CD4-positive, alpha-beta T cell treated with Interleukin-17A for 1 hour (primary cell): ENCODE measurements at places on chromosomes 6 and 20.
A peak's percentile ranks its signal among the peaks of the same experiment; 100 is the strongest.

DNA sequence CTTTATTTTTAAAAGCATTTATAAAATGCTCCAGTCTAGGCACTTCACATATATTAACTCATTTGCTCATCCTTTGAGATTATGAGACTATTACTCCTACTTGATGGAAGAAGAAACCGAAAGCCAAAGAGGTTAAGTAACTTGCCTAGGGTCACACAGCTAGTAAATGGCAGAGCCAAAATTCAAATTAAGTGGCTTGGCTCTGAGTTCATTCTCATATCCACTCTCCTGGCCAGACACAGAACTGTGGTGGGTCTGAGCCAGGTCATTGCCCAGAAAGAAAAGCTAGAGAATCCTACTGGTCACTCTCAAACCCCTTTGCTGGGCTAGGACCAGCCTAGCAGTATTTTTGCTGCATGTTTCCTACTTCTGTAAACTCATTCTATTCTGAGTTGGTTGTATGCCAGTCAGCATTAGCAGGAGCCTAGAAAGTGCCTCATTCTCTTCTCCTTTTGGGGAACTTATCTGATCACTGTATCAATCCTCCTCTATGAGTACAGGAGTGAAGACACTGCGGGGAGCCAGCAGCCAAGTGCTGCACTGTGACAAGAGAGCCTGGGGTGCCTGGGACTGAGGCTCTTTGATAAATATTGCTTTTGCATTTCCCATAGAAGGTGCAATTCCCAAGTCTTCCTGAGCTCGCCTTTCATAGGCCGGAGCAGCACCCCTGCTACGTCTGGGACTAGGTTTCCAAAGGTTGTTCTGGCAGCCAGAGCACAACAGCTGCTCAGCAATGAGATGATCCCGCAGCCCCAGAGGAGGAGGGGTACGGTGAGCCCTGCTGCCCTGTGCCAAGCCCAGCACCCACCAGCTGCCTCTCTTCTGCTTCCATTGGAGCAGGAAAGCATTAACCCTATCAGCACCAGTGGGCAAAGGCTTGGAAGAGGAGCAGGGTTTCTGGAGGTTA, 728.3 kb downstream of the MAFB start:
- DNase-seq: no peak

DNA sequence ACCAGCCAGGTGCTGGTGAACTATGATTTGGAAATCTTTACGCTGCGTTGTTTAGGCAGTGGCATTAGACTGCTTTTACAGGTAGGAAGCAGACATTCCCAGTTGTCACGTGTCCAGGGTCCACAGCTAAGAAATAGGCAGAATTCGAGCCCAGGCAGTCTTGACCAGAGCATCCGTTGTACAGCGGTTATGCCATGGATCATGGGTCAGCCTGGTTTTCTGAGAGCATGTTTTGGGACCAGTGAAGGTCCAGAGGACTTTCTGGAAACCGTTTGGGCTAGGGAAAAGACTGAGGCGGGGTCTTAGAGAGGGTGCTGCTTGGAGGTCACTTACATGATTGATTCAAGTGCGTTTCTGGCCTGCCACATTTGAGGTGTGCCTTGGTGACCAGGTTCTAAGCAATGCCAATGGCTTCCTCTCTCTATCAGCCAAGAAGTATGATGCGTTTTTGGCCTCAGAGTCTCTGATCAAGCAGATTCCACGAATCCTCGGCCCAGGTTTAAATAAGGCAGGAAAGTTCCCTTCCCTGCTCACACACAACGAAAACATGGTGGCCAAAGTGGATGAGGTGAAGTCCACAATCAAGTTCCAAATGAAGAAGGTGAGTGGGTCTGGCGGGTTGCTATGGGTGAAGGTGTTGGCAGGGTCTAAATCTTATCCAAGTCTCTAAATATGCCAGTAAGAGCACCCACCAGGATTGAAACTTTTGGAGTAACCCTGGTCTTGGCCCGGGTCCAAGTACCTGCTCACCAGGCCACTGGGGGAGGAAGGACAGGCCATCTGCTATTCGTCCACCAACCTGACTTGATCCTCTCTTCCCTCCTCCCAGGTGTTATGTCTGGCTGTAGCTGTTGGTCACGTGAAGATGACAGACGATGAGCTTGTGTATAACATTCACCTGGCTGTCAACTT, 1.8 kb downstream of the RPL10A start:
- peak; percentile 41 for DNase-seq

- no peak for DNase-seq
These were observed 372.6 kb downstream of the UTRN start for GRCh38 chr6:144657691-144658090.

DNA sequence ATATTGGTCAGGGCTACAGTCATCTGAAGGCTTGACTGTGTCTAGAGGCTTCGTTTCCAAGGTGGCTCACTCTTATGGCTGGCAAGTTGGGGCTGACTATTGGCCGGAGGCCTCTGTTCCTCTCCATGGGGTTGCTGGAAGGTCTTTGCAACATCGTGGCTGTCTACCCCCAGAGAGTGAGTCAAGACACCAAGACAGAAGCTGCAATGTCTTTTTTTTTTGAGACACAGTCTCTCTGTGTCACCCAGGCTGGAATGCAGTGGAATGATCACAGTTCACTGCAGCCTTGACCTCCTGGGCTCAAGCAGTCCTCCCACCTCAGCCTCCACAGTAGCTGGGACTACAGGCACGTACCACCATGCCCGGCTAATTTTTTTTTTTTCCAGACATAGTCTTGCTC, 29.4 kb upstream of the KIF3B start:
- no peak for DNase-seq

DNA sequence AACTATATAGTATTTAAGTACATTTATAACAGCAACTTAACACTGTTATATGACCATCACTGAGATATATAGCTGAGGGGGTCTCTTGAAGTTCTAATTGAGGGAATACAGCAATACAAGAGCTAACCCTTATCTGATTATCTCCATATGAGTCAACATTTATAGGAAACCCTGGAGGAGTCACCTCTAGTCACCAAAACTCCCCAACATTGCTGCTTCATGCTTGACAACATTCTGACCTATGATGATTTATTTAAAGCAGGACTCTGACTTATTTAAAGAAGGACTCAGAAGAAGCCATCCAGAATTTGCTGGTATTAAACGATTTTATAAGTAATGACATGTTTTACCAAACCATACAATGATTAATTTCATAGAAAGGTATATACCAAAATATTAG, 182.6 kb upstream of the NOX3 start:
- DNase-seq: no peak

DNA sequence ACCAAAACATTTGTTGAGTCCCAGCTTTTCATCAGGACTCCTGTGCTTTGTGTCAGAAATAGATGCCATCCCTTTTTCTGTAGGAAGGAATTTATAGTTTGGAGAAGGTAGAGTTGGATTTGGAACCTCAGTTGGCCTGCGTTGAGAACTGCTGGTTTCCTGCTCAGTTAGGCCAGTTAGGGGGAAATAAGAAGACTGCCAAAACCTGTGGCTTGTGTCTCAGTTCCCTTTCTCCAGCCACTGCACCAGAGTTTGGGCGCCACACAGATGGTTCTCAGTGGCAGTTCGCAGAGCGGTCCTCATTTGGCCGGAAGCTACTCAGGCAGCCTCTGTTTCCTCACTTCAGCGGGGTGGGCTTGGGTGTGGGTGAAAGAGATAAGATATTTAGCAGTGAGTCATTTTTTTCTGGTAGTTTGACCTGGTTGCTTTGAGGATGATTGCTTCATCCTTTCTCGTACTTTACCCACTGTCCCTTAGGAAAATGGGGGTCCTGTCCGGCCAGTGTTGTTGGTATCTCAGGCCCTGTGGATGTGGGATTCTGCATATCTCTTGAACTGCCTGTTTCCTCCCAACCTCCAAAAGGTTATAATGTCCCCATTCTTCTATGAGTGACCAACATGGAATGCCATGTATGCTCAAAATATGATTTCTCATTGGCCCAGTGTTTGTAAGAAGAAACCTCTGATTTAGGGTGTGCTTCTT, 53.7 kb downstream of the JARID2 start:
- peak; percentile 52 for DNase-seq

GRCh38 chr6:40946738-40947301, 92.2 kb downstream of the UNC5CL start:
- no peak for DNase-seq

DNA sequence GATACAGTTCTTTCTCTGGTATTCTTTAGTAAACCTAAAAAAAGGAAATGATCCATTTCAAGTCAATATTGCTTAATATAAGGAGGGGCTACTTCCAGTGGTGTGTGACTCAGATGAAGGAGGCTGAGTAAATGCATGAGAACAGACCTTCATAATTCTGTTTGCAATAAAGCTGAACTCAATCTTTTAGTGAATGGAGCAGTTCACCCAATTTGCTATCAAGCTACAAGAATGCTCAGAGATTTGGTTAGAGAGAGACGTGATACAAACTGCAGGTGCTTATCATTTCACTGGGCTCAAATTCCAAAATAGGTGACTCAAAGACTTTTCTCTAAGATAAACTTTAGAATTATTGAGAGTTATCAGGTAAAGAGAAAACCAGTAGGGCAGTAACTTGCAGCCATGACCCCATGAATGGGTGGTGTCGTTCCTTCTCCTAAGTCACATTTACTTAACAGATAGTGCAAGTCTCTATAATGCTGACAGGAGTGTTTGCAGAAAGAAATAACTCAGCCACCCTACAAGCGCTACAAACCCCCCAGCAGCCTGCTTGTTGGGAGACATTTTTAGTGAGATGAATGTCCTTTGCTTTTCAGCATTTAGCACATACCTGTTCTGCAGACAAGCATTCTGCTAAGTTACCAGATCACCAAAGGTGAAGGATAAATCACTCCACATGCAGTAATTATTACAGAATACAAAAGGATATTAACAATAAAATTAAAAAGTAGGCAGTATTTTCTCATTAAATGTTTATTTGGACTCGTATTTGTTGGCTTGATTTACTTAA, 16.4 kb upstream of the BLOC1S5 start:
- no peak for DNase-seq

- no peak for DNase-seq
These were observed 68.7 kb downstream of the LY86 start for GRCh38 chr6:6657085-6657819.

DNA sequence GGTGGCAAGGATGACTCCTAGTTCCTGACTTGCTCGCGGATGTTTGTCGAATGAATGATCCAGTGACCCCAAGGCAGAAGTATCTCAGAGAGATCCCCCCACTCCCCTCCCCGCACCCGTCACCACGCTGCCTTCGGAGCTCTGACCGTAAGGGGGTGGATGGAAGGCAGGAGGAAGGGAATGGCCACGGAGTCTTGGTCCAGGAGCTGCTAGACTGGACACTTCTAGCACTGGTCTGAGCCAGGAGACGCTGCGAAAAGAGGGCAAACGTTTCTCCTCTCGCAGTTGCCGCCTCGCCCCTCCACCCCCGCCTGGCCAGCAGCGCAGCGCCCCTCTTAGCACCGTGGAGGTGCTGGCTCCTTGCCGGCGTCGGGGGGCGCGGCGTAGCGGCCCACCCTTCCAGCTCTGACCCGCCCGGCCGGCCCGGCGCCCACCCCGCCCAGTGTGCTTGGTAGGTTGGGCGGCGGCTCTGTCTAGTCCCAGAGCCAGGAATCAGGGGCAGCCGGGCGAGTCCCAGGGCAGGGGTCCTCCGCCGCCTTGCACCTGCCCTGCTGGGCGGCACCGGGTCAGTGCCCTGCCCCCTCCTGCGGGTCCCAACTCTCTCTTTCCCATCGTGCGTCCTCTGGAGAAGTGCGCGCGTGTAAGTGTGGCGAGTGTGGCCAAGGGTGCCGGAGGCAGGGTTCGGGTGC, 2.4 kb upstream of the DBNDD2 start:
- no peak for DNase-seq

DNA sequence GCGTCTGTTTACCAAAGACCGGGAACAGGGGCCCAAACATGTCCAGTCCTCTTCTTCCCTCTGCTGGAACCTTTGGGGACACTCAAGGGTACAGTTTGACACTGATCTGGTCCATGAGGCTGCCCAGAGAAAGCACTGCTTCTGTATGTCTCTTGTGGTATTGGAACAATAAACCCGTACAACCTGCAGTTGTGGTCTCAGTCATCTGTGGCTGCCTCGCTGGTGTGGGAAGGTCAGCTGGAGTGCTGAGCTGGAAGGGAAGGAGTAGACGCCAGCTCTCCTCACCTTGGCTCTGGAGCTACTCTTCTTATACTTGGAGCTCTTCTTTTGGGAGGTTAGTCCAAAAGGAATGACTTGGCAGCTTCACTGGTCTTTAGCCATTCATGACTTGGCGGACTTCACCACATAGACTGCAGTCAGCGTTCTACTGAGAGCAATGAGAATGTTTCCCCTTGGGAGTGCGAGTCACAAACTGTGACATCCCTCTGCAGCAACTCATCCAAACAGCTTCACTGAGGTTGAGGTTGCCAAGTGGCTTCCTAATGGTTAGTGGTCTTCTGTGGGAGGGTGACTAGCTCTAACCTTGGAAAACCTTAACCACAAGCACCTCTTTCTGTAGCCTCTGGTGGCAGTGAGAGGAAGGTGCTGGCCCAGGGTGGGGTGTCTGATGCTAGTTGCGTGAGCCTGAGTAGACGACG, 81.2 kb downstream of the ASXL1 start:
- no peak for DNase-seq

DNA sequence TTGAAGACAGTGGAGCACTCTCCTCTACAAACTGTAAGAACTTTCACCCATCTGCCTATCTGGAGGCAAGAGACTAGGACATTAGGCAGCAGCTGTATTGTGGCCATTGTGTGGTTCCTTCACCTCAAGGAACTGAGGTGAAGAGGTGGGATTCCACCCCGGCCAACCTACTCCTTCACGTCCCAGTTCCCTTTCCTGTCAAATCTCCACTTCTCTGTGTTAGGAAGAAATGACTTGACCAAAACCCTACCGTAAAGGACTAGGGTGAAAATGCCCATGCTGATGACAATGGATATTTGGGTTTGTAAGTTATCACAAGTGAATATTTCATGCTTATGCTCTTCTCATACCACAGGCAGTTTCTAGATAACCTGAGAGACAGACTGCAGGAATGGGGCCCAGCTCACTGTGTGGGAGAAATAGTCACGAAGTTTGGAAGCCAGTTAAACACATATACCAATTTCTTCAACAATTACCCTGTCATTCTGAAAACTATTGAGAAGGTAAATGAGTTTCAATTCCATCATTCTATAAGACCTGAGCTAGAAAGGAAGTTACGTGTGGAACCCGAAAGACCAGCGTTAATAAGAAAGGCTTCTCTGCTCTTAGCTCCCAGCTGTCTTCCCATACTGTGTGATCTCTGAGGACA, 86.6 kb downstream of the ECT2L start:
- no peak for DNase-seq

GRCh38 chr6:79778816-79779215, 147.7 kb downstream of the SH3BGRL2 start:
- no peak for DNase-seq

DNA sequence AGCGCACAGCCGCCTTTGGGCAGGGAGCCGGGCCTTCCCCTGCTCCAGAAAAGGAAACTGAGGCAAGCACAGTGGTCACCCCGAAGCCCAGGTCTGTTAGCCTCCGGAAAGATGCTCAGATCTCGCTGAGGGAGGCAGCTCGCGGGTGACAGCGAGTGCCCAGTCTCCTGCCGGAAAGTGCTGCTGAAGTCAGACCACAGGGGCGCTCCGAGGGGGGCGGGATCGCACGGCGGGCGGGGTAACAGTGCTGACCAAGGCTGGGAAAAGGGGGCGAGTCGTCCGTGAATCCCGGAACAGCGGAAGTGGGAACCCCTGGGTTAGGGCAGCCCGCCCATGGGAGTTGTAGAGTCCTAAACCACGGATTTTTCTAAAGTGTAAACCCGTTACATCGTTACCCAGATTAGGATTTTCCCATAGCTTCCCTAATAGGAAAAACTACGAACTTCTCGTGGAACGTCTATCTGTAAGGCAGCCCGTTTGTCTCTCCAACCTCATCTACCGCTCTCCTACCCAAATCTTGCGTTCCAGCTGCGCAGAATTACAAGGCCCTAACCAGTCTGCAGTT, 504 bp downstream of the VPS16 start:
- DNase-seq: peak; percentile 41
